CD4-positive, alpha-beta T cell treated with Interleukin-17A for 1 hour (primary cell): ENCODE measurements at places on chromosomes 2 and 18.
A peak's percentile ranks its signal among the peaks of the same experiment; 100 is the strongest.

- no peak for DNase-seq
These were observed 147.3 kb downstream of the B3GNT2 start for GRCh38 chr2:62343206-62343605.

DNA sequence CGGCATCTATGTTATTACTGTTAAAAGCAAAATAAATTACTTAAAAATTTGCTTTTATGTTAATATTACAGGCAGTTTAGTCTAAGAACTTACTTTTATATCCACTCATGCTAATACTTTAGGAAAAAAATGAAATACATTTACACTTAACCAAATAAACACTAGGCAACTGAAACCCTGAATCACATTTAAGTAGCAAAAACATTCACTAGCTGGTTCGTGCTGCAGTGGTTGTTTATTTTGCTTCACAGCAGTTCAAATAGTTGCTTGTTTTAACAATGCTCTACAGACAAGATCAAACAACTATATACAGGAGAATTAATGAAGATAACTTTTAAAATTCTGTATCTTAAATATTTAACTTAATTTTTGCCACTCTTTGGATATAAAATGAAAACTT is 60.8 kb downstream of the ABCG8 start:
- DNase-seq, result no peak

DNA sequence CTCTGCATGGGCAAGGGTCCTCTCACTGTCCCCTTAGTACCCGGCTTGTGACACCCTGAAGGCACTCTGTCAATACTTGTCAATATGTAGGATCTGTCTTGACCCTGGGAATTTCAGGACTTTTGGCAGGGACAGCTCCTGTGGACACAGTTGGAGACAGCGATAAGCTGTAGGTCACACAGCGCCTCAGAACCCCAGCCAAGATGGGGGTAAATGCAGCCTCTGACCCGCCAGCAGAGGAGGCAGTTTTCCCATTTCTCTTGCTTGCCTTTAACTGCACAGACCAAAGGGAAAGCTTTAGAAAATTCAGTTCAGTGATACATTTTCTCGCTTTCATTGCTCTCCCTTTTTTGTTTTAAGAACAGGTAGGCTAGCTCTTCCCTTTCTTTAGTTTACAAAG is 54.8 kb upstream of the KLHL29 start:
- no peak for DNase-seq

- DNase-seq, result no peak
These were observed 29.7 kb downstream of the GNLY start for GRCh38 chr2:85723707-85724360.

DNA sequence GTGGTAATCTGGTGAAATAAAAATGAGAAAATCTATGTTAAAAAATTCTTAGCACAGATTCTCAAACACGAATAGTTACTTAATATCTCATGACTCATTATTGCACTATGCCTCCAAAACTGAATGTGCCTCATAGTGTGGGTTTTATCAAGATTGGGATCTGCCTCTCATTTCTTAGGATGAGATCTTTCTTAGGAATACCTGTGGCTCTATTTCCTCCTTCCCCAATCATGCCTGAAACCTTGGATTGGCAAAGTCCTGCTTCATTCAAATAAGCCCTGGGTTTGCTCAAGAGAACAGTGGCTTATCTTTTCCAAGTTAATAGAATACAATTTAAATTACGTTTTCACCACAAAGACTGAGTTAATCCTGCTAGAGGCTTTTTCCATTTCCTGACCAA is 100.3 kb downstream of the DPP10 start:
- no peak for DNase-seq

DNA sequence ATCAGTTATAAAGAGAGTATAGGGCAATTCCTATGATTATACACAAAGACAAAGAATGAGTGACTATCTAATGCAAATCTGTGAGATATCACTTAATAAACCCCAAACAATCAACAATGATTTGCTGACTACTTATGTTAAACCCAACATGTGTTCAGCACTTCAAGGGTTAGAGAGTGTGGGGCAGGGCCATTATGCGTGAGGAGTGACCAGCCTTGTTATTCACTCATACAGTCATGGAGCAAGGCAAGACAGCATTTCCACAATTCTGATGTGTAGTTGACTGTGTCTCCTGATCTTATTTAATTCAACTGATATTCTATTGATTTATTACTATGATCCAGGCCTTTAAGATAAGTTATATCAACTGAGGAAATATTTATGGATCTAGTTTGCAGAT is 251.7 kb downstream of the CYRIA start:
- no peak for DNase-seq

- DNase-seq, result no peak
These were observed 4.4 kb downstream of the RAMP1 start for GRCh38 chr2:237863689-237864443.

DNA sequence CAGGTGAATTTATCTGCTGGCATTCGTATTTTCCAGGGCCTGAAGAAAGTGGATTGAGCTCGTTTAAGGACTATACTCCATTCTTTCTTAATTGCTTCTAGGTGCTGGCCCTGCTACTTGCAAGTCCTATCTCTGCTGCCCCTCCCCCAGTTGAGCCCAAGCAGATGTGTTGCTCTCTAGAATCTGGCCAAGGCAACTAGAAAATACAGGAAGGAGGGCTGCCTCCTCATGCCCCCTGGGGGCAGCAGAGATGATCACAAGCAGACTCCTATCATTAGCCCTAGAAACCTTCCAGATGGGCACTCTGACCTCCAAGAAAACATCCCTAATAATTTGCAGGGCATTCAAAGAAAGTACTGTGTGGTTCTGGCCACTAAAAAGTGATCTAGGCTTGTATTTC is 72.5 kb upstream of the CYP26B1 start:
- no peak for DNase-seq

DNA sequence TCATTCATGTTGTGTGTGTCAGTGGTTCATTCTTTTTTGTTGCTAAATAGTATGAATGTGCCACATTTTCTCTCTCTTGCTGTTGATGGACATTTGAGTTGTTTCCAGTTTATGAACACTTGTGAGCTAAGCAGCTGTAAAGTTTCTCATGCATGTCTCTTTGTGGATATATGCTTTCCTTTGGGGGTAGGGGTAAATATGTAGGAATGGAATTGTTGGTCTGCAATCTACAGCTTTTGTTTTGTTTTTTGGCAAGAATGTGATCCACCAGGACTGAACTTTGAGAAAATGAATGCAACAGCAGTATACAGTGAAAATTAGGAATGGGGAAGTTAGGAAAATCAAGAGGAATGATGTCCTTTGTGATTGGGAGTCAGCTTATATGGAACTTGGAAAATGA is 226.3 kb downstream of the CDCA7 start:
- DNase-seq, result no peak

- no peak for DNase-seq
These were observed 667.6 kb downstream of the STK39 start for GRCh38 chr2:167579826-167580225.

DNA sequence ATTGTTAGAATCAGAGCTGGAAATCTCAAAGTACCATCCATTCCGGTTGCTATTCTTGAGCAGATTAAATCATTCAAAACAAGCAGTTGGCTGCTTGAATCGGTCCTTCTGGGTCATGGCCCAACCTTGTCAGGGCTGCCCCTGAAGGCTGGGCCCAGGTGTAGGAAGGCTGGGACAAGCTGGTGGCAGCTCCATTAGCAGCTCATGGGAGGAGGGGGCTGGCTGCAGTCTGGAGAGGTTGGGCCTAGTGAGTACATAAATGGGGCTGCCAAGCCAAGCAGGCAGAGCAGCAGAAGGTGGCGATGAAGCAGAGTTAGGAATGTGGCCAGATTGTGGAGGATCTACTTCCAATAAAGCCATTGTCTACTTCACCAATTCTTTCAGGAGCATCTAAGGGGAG is 81.4 kb downstream of the ADCYAP1 start:
- no peak for DNase-seq

GRCh38 chr2:170917957-170918356 is 11.1 kb upstream of the GORASP2 start:
- no peak for DNase-seq

DNA sequence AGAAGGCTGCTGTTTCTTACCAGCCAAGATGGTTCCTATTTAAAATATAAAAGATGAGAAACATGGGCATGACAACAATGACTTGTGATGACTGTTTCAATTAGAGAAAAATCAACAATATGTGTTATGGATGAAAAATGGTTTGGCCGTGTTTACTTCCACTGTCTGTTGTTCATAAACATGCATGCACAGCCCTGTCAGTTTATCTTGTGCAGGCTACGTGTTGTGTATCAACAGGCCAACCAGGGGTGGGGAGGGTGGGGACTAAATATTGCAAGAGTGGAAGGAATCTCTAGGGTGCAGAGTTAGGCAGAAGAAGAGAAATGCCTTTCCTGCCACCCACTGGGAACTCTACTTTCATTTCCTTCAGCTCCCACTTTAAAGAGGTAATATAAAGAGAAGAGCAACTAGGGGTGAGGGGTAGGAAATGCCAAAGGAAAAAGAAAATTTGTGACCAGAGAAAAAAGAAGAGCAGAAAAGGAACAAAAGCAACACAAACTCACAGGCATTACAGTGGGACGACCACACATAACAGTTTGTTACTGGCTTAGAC is 116.8 kb upstream of the MEIS1 start:
- no peak for DNase-seq

DNA sequence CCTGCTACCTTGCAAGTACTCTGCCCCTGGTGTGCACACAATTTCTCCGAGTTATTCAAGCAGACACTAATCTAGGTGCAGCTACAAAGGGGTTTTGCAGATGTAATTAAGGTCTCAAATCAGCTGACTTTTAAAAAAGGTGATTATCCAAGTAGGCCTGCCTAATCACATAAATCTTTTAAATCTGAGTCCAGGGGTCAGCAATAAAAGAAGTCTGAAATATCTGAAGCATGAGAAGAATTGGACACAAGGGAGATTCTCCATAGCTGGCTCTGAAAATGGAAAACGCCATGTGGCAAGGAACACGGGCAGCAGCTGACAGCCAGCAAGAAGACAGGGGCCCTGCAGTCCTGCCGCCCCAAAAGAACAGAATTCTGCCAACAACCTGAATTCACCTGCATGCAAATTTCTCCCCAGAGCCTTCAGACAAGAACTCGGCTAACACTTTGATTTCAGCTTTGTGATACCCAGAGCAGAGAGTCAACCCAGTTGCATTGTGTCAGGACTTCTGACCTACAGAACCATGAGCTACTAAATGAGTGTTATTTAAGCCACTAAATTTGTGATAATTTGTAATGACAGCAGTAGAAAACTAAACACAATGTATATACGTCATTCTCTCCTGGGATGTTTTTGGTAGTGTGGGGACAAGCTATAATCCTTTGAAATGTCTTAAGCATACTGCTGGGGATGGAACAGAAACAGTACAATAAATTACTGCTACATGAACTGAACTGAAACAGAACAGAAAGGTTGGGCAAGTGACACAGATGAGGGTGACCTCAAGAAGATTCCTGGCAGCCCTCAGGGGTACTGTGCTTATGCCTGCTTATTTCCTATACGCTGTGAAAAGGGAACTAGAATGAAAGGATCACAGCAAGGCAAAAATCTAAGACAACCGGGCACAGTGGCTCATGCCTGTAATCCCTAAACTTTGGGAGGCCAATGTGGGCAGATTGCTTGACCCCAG is 3.2 kb downstream of the INO80C start:
- no peak for DNase-seq

GRCh38 chr2:85266146-85267041 is 61.4 kb downstream of the TGOLN2 start:
- DNase-seq, result peak; percentile 68

DNA sequence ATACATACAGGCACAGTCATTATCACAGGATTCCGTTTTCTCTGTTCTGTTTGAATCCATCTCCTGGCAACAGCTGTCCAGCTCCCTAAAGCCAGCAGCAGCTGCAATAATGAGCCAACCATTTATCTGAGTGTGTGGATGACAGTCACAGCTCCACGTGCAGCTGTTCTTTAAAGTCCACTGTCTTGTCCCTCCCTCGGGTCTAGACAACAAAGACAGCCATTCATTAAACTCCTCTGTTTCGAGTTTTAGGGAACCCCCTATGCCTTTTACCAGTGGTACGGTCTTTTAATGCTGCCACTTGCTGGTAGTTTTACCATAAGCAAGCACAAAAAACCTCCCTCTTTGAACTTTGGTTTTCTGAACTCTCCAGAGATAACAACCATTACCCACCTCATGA is 16.0 kb upstream of the MSGN1 start:
- DNase-seq, result no peak

DNA sequence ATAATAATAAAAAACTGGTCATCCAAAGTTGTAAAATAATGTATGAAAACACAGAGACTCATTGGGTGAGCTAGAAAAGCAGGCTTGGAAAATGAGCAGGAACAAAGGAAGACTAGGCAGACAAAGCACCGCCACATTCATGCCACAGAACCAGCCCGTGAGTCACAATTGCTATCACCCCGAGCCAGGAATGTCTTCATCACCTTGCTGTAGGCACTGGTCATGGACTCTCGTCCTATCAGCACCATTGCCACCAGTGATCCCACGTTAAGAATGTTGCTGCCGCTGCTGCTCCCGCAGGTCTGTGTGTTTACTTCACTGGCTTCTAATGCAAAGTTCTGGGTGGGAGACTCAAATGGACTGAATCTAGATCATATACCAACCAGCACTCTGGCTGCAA is 417.9 kb downstream of the PID1 start:
- DNase-seq, result no peak

- no peak for DNase-seq
These were observed 8.8 kb upstream of the ZNF516 start for GRCh38 chr18:76503649-76504386.

GRCh38 chr2:222708274-222708710 is 36.8 kb downstream of the MOGAT1 start:
- DNase-seq, result peak; percentile 71

- no peak for DNase-seq
These were observed 62.8 kb downstream of the NBEAL1 start for GRCh38 chr2:203077451-203077850.

GRCh38 chr2:121558329-121558728 is 27.6 kb downstream of the RNU4ATAC start:
- no peak for DNase-seq

DNA sequence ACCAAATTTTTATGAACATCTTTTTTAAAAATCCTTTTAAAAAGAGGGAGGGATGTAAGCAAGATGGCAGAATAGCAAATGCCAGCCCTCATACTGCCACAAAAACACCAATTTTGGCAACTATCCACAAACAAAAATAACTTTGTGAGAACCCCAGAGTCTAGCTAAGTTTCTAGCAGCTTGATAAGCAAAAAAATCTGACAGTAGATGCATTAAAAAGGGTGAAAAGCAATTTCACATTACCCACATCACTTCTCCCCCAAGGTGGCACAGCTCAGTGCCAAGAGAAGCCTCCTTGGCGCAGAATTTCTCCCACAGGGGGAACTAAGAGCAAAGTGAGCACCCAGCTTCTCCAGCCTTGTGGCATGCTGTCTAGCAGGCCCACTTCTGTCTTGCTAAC is 74.6 kb downstream of the L3MBTL4 start:
- DNase-seq, result no peak

GRCh38 chr18:33123862-33124518 is 316.5 kb downstream of the CCDC178 start:
- no peak for DNase-seq

DNA sequence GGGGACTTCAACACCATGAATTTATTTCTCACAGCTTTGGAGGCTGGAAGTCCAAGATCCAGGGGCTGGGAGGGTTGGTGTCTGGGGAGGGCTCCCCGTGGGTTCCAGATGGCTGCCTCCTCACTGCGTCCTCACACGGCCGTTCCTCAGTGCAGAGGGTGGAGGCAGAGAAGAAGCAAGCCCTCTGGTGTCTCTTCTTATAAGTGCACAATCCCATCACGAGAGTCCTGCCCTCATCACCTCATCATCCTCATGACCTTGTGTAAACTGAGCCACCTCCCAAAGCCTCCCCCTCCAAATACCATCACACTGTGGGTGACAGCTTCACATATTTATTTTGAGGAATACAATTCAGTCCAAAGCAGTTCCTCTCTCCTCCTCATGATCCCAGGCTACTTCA is 26.3 kb downstream of the TMEM163 start:
- peak; percentile 45 for DNase-seq

GRCh38 chr2:86628091-86628522 is 4.4 kb upstream of the RNF103 start:
- no peak for DNase-seq
